ENCODE measurements at places on chromosomes 2 and 18.

DNA sequence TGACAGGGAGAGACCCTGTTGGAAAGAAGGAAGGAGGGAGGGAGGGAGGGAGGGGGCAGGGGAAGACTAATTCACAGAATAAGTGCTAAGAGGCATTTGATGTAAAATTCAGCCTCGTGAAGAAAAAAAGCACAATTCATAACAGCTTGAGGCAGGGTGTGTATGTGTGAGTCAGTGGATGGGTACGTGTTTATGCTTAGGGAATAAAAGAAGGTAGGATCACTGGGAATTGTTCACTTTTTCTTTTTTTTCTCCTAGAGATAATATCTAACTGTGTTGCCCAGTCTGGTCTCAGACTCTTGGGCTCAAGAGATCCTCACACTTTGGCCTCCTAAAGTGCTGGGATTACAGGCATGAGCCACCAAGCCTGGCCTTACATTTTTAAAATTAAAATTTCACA is 39.2 kb downstream of the WDR33 start:
- no peak for DNase-seq

- no peak for DNase-seq
Observed at GRCh38 chr2:226048611-226049010, 649.1 kb downstream of the NYAP2 start.

- no peak for DNase-seq
Observed at GRCh38 chr2:186721956-186722355, 28.1 kb downstream of the FAM171B start.

DNA sequence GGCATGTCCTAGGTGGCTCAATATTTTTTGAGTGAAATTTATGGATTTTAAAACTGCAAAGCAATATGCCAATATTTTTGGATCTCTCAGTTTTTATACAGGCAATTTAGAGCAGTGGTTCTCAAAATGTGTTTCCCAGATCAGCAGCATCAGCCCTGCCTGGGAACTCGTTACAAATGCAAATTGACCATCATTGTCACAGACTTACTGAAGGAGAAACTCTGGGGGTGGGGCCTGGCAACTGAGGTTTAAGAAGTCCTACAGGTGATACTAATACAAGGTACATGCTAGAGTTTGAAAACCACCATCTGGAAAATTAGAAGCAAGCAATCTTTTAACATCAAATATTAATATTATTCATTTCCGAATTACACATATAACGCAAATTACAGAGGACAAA is 215.6 kb upstream of the PID1 start:
- DNase-seq = no peak

DNA sequence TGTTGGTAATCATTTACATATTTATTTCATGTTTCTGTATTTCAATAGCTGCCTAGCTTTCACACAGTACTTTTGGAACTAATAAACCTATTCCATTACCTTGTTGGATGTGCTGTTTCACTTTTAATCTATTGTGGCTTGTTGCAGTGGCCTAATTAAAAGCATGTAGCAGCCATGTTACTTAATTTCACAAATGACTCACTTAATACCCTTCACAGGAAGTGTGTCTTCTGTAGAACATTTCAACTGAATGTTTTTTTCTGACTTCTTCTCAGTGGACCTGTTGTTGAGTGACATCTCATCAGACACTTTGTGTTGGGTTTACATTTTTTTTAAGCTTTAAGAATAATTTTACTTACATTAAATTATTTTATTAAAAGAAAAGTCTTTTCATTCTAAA is 260.5 kb upstream of the THUMPD2 start:
- DNase-seq = no peak

DNA sequence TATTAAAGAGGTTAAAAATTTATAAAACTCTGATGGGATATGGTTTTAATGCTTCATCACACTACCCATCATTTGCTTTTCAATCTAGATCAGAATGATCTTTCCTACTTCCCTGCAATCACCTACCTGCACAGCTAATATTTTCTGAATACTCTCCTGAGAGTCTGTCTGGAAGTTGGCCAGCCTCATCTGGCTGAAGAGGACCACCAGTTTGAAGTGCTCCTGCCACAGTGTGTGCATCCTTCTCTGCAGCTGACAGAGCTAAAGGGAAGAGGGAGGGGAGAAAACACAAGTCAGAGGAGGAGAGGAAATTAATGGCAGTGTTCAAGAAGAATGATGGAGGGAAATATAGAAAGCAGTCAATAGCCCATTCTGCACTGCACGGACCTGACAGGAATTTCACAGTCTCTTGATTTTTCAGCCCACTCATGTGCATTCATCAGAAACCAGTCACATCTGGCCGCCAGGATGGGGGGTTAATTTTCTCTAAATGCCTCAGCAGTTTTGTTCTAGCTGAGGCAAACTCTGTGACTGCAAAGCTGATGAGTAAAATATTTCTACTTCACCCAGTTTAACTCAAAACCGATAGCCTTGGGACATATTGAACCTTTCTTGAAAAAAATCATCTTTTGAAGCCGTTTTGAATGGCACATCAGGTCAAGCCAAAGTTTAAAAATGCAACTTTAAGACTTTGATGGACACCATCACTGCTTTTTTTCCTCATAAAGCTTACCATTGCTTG is 201.8 kb upstream of the KLHL14 start:
- no peak for DNase-seq

GRCh38 chr2:197704434-197705120 is 592 bp upstream of the MARS2 start:
- no peak for DNase-seq

- DNase-seq = no peak
Observed at GRCh38 chr2:232097260-232097659, 135.7 kb downstream of the DIS3L2 start.

DNA sequence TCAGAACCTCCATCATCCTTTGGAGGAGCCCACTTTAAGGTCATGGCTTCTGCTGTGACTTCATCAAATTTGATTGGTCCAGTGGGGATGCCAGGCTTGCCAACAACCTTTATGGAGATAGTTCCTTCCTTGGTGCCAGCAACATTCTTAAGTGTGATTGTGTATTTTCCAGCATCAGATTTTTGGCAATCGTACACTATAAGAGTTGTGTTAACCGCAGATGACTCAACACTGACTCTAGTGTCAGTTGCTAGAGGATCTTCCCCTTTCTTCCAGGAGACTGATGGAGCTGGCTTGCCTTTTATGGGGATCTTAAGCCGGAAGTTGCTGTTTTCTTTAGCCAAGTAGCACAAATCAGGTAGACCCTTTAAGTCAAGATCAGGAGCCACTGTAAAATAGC is 98.7 kb downstream of the PLEKHA3 start:
- DNase-seq = no peak

DNA sequence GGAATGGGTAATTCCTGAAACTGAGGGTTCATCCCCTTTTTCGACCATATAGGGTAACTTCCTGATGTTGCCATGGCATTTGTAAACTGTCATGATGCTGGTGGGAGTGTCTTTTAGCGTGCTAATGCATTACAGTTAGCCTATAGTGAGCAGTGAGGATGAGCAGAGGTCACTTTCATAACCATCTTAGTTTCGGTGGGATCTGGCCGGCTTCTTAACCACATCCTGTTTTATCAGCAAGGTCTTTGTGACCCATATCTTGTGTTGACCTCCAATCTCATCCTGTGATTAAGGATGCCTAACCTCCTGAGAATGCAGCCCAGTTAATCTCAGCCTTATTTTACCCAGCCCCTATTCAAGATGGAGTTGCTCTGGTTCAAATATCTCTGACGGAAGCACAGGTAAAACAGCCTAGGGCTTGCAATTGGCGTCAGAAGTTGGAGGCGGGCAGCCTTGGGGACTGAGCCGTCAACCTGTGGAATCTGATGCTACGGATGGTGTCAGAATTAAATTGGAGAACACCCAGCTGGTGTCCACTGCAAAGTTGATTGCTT is 19.5 kb downstream of the RALBP1 start:
- DNase-seq = no peak

- DNase-seq = no peak
Observed at GRCh38 chr2:43349904-43350303, 123.5 kb upstream of the ZFP36L2 start.

DNA sequence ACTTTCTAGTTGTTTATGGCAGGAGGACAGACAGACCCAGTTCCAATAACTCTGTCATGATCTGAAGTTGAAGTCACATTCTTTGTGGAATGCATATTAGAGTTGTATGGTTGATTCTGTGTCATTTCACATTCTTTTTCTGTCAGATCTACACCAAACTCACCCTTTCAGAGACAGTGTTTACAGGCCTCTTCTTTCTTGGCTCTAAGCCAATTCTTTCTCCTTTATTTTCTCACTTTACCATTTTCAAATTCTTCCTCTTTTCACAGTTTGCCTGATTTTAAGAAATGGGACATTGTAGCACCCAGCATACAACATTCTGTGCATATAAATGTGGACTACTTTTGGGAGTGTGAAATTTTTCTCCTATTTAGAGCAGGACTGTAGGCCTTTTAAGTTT is 103.7 kb downstream of the CCDC85A start:
- DNase-seq = no peak

DNA sequence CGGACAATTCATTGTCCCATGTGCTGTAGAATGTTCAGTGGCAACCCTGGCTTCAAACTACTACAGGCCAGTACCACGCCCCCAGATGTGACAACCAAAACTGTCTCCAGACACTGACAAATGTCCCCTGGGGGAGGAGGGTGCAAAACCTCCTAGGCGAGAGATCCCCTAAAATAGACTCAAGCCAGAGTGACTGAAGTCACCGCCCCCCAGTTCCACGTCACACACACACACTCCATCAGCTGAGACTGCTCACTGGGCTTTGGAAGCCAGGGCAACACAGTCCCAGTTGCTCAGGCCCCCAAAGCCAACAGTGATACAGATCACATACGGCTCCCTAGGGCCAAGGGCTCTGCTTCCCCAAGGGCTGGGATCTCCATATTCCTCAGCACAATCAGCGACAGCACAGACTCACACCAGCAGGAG is 19.1 kb downstream of the HDAC4 start:
- DNase-seq = no peak

DNA sequence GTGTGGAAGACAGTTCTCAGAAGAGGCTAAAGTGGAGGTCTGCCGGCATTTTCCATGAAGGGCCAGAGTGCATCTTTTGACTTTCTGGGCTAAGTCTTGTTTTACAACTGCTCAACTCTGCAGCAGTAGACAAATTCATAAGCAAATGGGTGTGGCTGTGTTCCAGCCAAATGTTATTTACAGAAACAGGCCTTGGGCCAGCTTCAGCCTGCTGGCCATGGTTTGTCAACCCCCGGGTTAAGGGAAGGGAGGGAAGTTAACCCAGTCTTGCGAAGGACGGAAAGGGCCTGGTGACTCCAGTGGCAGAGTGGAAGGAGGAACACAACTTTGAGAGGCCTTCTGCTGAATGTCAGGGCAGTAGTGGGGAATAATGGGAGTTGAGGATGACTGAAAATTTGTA is 34.3 kb upstream of the NCKAP5 start:
- no peak for DNase-seq

- DNase-seq = no peak
Observed at GRCh38 chr2:20488201-20488641, 41.3 kb downstream of the RHOB start.

DNA sequence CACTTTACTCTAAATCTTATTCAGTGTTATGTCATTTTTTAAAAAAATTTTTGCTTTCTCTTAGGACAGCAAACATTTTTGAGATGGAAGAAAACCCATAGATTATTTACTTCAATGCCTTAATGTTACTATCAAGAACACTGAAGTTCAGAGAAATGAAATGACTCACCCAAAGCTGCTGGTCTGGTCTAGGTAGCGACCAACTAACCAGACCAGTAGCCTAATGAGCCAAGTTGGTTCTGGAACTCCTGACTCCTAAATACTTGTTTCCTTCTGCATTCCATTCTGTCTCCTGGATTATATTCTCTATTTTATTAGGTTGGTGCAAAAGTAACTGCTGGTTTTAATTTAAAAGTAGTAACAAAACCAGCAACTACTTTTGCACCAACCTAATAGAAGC is 35.4 kb downstream of the SLC8A1 start:
- no peak for DNase-seq

DNA sequence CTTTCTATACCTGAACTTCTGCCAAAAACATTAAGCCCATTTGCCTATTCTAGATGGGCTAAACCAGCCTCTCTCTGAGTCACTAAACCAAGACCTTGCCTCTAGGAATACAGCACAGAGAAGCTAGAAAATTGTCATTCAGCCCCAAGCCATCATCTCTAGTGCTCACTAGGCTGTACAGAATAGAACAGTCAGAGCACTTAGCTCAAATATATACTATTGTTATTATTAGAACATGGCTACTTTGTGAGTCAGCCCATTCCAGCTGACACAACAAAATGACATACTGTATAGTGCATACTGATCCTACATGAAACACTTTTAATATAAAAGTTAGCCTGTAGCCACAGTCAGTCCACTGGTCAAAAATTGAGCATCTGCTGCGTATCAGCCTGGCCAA is 418.8 kb downstream of the NRXN1 start:
- no peak for DNase-seq

GRCh38 chr2:96145848-96146152 is 560 bp upstream of the DUSP2 start:
- DNase-seq = no peak

- DNase-seq = no peak
Observed at GRCh38 chr2:66105066-66105753, 329.7 kb upstream of the MEIS1 start.

GRCh38 chr2:197045115-197045514 is 118.6 kb upstream of the PGAP1 start:
- no peak for DNase-seq

- no peak for DNase-seq
Observed at GRCh38 chr2:238254095-238254723, 14.4 kb upstream of the HES6 start.

- DNase-seq = no peak
Observed at GRCh38 chr2:139825726-139826125, 1045.5 kb upstream of the NXPH2 start.

- peak; percentile 91 for DNase-seq
Observed at GRCh38 chr2:240913810-240914644, 7.9 kb downstream of the CROCC2 start.

- no peak for DNase-seq
Observed at GRCh38 chr2:98501876-98502275, 57.2 kb downstream of the INPP4A start.

Measured in HuH-7 (cell line).